ENCODE measurements at places on chromosomes 3 and 15.

DNA sequence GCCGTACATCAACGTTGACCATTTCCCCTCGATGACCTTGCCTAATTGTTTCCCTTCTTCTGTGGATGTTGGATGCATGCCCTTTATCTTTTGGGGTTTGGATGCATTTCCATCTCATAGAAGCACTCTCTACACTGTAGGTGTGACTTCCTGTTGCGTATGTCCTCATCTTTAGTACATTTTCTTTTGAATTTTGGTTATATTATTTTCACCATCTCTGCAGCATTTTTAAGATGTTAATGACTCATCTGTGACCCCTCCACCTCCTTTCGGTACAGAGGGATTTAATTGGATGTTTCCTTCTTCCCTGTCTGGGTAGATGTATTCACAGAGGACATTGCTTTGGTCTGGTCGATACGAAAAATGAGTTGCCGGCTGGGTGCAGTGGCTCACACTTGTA lies 172.1 kb downstream of the APBA2 start:
- no peak for DNase-seq

DNA sequence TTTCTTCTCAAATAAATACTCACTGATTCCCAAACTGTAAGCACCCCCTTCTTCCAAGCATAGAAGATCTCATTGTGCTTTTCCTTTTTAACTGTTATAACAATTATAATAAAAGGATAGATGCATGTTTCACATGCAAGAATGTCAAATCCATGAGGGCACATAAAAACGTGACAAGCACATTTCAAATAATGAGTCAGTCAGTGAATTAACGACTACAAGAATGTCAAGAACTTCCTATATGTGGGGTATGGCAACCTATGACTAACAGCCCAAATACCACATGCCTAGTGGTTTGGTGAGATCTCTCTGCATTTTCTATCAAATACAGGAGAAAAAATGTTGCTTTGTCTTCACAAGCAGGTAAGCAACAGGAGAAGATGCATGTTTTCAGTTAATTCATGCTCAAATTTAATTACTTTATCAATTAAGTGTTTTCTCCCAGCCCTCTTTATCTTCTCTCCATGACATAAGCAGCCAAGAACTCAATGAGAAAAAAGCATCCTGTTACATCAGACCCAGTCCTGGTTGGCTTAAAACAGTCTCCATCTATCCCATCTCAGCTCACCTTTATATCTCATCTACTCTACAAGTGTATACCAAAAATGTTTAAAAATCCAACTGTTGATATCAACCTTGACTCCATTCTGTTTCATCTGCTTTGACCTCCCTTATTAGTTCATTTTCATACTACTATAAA lies 181.5 kb upstream of the LMCD1 start:
- no peak for DNase-seq

DNA sequence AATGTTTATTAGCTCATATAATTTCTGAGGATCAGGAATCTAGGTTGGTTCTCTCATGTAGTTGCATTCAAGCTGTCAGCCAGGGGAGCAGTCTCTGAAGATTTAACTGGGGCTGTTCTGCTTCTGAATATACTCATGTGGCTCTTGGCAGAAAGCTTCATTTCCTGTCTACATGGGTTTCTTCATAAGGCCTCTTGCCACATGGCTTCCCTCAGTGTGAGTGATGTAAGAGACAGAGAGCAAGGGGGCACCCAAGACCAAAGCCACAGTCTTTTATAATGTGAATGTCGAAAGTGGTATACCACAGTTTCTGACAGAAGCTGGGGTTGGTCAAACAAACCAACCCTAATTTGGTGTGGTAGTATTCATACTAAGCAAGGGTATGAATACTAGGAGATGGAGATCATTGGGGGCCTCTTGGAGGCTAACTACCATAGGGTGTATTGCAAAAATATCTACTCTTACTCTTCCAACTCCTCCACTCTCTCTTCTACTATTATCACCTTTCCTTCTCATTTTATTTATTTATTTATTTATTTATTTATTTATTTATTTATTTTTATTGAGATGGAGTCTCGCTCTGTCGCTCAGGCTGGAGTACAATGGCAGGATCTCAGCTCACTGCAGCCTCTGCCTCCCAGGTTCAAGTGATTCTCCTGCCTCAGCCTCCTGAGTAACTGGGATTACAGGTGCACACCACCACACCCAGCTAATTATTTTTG lies 123.8 kb downstream of the B3GALNT1 start:
- DNase-seq: peak; percentile 89

GRCh38 chr3:4261406-4261805 lies 41.8 kb upstream of the SETMAR start:
- DNase-seq: no peak

GRCh38 chr15:64287953-64288352 lies 68.0 kb downstream of the CSNK1G1 start:
- no peak for DNase-seq

GRCh38 chr3:120561251-120562045 lies 34.7 kb upstream of the NDUFB4 start:
- DNase-seq: peak; percentile 79

DNA sequence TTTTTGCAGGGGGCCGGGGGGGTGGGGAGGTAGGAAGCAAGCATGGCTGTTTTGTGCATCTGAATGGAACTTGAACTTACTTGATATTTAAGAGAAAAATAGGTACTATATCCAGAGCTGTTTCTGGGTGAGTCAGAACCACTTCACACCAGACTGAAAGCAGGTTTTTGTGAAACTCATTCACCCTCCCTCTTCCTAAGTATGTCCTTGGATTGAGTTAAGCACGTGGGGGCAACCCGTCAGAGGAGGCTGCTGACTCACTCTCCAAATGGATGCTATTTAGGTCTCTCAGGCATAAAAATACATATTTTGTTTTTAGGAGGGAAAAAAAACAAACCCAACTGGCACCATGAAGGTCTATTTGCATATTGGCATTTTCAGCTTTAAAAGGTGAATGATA lies 270.3 kb downstream of the RYR3 start:
- DNase-seq: no peak

Measured in suppressor macrophage treated with lipopolysaccharide for 4 hours (primary cell).